GM13976 (cell line): ENCODE measurements at places on chromosomes 11 and 22.

DNA sequence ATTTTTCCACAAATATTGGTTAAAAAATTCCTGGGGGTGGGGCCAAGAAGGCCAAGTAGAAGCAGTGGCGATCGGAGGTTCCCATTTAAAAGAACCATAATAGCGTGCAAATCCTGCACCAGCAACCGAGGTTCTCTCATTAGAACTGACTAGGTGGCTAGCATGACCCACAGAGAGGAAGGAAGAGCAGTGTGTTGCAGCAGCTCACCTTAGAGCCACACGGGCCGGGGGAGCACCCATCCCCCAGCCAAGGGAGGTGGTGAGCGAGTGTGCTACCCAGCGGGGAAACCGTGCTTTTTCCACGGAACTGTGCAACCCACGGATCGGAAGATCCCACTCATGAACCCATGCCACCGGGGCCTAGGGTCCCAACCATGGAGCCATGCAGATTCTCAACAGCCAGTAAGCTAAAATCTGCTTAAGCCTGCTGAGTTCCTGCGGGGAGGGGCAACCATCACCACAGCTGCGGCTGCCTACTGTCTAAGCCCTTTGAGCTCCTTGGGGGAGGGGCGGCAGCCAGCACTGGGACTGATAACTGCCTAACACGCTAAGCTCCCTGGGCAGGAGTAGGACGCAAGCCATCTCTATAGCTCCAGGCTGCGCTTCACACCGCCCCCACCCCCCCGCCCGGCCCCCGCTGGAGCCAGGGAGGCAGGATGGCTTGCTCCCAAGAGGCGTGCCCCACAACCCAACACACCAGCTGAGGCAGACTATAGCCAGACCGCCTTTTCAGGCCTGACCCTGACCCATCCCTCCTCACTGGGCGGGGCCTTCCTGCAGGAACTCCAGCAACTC is 21.0 kb upstream of the HTATIP2 start:
- DNase-seq: no peak

- DNase-seq: no peak
Measured at GRCh38 chr11:125327518-125328224, 163.1 kb downstream of the PKNOX2 start.

DNA sequence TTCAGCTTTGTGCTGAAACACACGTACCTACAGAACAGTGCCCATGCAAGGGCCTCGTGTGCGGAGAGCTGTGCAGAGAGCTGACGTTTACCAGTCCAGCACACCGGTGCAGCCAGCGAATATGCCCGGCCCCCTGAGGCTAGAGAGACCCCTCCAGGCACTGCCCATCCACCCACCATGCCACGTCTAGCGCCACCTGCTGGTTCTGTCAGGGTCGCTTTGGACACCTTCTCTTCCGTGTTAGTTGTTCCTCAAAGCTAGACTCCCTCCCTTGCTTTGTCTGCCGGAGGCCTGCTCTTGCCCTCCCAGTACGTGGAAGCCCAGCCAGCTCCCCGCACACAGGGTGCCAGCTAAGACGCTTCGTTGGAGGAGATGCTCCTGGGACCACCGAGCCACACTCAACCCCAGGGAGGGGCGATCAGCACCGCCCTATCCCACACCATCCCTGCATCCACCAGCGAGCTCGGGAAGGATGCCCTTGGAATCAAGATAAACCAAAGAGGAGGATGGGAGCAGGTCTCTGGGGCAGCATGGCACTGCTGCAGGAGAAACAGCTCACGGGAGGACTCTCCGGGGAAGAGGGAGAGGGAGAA is 43.4 kb downstream of the CPT1A start:
- DNase-seq: peak; percentile 69

GRCh38 chr11:59501931-59502330 is 1.4 kb upstream of the OR4D11 start:
- no peak for DNase-seq

DNA sequence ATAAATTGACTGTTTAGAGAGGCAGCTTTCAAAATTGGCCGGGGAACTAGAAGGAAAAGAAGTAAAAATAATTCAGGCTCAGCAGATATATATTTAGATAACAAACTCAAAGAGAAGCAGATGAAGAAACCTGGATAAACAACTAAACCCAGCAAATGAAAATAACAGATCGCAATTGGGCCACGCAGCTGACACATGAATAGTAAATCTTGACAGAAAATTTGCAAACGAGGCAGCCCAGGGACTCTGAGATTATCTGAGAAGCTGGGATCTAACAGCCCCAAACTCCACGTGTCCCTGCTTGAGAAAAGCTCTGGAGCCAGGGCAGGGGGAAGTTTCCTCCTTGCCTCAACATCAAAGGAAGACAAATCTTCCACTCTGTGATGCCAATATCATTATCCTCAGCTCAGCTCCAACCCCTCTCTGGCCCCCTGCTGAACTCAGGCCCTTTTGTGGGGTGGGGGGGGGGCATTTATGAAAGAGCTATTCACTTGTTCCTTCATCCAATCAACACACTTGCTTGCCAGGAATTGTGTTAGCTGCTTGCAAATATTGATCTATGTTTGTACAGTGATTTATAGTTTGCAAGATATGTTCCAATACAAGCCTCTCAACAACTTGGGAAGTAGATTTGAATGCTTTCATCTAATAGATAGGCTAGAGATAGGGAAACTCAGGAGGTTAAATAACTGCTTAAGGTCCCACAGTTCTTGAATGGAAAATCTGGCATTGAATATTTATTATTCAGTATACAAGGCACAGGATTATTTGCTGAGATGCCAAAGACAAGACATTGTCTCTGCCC is 72.5 kb upstream of the C11orf87 start:
- DNase-seq: no peak
